ENCODE measurements at places on chromosomes 16 and 17.
A peak's percentile ranks its signal among the peaks of the same experiment; 100 is the strongest.

GRCh38 chr16:73743665-73744496 lies 552.7 kb upstream of the PSMD7 start:
- DNase-seq, result peak; percentile 9

DNA sequence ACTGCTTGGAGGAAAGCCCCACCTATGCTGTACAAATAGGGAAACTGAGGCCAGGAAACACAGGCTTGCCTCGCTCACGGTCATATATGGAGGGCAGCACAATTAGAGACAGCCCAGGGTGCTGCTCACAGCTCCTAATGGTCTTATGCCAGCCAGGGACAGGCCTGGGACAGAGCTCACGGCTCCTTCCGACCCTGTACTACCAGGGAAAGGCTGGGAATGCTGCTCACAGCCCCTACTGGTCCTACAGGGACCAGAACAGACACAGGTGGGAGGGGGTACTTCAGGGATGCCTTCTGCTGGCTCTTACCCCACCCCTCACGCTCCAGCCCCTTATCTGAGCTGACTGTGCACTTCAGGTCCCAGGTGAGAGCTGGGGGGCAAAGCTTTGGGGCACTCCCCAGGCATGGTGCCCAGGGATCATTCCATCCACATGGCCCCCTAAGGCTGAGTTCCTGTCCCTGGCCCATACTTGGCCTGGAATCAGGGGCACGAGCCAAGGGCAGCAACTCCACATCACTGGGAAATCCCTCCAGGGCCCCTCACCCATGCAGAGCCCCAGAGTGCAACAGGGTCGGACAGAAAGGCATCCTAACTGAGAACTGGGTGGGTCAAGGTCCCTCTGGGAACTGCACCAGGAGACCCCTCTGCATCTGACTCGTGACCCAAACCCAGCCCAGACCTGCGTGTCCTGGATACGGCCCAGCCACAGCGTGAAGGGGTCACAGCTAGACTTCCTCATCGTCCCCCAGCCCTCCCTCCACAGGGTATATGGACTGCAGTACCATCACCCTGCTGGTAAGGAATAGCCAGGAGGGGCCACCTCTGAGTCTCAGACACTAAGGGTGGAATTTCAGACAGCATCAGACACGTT lies 5.9 kb downstream of the RHBDF1 start:
- DNase-seq, result no peak

- peak; percentile 82 for DNase-seq
These were observed 1.8 kb upstream of the CISD3 start for GRCh38 chr17:38728290-38728831.

- DNase-seq, result no peak
These were observed 20.3 kb upstream of the GLIS2 start for GRCh38 chr16:4295581-4295980.

DNA sequence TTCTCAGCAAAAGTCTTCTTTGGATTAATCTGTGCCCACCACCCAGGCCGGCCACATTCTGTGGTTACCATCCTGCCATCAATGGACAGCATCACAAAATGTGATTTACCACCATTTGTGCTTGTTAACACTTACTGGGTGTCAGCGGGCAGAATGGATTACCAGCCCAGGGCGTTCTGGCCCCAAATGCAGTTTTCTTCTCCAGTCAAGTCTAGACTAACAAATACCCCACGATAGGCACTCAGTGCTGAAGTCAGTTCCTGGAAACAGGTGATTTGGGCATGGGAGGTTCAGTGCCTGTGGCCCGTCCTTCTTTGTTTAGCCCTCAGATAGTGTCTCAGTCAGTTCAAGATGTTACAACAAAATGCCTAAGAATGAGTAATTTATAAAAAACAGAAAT lies 38.8 kb upstream of the PHOSPHO1 start:
- no peak for DNase-seq

- peak; percentile 41 for DNase-seq
These were observed 8.4 kb downstream of the GLOD4 start for GRCh38 chr17:773467-774312.

GRCh38 chr16:50709061-50709684 lies 15.8 kb downstream of the NOD2 start:
- DNase-seq, result no peak

- no peak for DNase-seq
These were observed 120.2 kb downstream of the C16orf78 start for GRCh38 chr16:49493836-49494235.

DNA sequence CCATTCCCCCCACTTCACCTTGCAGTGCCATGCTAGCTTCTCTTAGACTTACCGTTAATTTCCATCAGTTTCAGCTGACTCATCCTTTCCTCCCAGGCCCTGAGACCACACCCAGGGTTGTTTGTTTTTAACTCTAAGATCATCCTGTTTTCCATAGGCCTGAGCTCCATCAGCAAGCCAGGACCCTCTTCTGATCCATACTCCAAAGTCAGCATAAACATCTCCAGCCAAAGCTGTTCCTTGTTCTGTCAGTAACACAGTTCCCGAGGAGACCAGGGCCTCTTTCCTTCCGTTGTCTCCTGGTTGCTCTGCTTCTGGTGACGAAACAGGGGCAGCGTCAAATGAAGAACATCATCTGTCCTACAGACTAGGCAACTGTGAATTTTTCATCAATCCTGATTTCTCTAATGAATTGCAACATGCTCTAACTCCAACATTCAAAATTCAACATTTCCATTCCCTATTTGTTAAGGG lies 83.8 kb upstream of the HNF1B start:
- peak; percentile 26 for DNase-seq
